NCI-H1092 treated with DMSO at 0.1 percent for 48 hours (cell line): ENCODE measurements at places on chromosomes 1 and 21.

GRCh38 chr1:155969377-155969791, 9.0 kb downstream of the ARHGEF2 start:
- no peak for DNase-seq

DNA sequence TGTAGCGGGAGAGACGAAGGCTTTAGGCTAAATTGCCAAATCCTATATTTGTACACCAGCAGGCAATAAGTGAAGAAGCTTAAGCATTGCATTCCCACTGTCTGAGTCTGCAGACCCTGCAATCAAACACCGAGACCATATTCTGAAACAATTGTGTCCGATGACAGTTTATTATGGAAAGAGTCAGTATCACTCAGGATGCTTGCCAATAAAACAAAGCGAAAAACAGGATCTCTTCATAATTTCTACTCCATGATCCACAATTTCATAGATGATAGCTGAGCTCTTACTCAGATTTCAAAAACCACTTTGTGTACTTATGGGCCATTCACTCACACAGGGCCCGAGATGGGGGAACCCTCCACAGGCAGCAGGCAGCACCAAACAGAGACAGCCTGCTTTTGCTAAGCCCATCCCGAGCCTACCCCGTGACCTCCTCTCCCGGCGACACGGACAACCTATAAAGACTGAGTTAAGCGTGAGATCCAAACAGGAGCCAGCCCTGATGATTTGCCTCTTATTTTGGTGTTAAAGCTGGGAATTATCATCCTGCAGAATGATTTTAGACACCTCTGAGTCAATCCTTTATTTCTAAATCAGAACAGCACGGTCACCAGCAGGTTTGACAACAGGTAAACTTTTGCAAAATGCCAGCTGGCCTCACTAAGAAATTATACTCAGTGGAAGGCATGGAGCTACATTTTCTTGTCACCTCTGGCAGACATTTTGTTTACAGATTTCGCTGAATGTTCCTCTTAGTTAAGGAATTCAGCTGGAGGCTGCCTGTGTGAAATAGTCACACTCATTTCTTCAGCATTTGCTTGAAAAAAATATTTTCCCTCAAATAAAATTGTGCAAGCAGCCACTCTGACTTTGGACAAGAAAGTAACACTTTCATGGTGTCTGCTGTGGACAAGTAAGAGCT, 212.4 kb downstream of the GPATCH2 start:
- DNase-seq, result no peak

DNA sequence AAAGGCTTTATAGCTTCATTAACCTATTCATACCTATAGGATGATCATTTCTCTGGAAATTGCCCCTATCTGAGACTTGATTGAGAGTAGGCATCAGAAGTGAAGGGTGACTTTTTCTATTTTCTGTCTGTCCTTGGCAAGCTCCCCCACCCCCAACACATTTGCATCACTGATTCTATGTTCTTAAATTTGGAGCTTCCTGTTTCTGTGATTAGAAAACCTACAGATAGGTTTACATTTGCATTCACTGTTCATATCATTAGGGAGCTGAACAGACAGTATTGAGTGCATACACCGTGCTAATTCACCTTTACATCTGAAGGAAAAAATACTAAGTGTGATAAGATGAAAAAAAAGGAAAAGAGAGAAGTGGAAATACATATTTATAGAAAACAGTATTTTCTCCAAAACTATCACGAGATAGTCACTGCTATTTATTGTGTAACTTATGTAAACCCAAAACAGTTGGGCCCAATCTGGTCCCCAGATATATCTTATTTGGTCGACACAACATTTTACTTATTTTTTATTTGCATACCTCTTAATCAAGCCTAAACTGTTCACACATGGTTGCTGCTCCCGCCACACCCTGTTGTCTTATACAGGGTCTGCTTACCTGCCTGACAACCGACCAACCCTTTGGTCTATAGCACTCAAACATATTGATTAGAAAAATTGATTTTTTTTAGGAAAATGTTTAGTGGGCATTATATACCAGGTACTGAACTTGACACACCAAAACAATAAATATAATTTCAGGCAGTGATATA, 218.8 kb downstream of the NTNG1 start:
- no peak for DNase-seq

DNA sequence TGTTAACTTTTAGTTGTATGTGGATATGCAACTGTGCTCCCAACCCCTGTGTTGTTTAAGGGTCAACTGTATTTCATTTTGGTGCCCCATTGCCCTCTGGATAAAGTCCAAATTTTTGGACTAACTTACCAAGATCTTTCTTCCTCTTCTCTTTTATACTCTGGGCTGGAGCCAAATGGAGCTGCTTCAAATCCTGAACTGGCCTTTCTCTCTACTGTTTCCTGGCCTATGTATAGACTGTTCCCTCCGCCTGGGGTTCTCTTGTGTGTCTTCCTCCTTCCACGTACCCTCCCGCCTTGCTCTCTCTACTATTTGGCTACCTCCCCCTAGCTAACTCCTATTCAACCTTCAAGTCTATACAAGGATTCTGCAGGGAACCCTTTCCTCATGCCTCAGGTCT, 8.4 kb upstream of the CDC14A start:
- no peak for DNase-seq

- DNase-seq, result peak; percentile 76
These were observed at the start of gene G0S2 for GRCh38 chr1:209674957-209675564. Gene G0S2 (plus strand): TSS chr1:209675412. CDS start chr1:209675685, 273 bp downstream.

DNA sequence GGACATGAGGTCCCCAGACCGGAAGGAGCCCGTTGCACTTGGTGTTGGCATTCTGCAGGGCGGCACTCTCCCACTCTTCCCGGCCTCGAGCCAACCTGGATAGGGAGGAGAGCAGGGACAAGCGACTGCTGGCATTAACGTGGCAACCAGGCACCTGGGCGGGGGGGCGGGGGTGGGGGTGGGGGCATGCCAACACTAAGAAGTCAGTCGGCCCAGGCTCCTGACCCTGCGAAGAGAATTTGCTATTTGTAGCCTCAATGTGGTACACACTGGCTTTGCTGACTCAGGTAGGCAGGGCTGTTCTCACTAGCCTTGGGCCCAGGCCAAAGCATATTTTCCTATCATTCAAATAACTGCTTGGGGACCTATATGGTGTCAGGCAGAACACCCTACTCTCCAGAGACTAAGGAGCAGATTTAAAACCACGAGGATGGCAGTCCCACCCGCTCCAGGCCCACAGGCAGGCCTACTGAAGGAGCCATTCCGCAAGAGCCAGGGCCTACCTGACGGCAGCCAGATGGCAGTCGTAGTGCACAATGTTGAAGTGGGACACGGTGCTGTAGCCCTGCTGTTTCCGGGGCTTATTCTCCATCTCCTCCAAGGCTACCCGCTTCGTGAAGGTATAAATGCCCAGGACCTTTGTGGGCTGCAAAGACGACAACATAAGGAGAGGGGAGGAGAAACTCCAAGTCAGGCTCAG, 123.7 kb downstream of the UBR4 start:
- no peak for DNase-seq

- no peak for DNase-seq
These were observed 147.3 kb downstream of the HS2ST1 start for GRCh38 chr1:87061742-87062156.

GRCh38 chr1:60903591-60903990, 178.8 kb upstream of the NFIA start:
- peak; percentile 42 for DNase-seq

- peak; percentile 41 for DNase-seq
These were observed 18.5 kb downstream of the SH3BP5L start for GRCh38 chr1:248807067-248807737.

DNA sequence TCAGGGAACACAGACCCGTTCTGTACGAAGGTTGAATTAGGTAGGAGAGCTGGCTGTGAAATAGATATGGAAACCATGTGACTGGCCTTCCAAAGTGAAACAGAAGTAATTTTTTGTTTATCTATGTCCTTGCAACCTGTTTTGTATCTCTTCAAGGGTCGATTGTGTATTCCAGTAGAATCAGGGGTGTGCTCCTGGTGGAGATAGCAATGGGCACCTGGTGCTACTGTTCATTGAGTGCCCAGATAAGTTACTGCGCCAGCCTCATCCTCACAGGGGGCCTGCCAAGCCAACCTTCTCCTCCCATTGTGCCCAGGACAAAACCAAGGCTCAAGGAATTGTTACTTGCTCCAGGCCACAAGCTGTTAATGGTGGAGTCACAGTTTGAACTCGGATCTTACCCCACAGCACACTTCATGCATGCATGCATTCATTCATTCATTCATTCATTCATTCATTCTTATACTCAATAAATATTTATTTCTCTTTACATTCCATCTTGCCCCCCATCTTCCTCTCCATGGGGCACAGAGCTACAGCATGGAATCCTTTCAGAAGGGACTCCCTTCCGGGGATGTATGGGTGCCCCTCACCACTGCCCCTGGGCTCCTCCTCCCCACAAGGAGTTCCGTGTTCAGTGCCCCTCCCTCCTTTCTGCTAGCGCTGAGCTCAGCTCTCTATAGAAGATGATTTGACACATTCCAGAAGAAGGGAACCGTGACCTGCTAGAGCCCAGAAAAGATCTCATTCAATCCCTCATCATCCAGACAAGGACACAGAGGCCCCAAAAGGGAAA, 24.0 kb downstream of the ADORA1 start:
- no peak for DNase-seq

DNA sequence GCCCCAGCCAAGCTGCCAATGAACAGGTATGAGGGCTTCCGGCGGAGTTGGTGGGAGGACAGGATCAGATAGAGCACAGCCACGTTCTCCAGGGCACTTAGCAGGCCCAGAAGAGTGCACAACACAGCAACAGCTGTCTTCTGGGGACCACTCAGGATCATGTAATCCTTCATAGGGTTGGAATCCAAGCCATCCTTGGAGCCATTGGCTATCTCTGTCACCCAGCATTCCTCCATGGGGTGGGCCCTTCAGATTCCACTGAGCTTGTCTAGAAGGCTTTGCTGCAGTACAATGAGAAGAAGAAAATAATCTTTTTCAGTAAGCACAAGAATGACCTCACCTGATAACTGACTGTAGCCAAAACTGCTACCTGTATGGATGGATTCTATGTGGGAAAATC, 7.3 kb upstream of the FUCA1 start:
- no peak for DNase-seq

GRCh38 chr1:112074711-112075110, 85.2 kb upstream of the KCND3 start:
- DNase-seq, result no peak

GRCh38 chr1:109516872-109517271, 7.3 kb upstream of the AMIGO1 start:
- DNase-seq, result no peak

DNA sequence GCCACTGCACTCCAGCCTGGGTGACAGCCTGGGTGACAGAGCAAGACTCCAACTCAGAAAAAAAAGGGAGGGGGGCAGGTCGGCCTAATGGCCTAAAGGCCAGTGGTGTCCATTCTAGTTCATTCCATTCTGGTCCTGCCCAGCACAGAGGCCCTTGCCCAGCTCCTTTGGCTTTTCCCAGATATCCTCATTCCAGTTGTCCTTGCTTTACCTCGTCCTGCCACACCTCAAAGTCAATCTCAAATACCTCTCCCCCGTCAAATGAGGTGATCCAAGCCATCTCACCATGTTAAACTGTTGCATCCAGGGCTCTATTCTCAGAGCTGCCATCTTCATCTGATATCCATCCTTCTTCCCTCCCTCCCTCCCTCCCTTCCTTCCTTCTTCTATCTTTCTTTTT, 19.9 kb upstream of the PIK3CD start:
- no peak for DNase-seq
